ENCODE measurements at places on chromosomes 2 and 18.

- DNase-seq = peak; percentile 60
Measured at GRCh38 chr2:24986372-24986771, 14.6 kb upstream of the DNAJC27 start.

DNA sequence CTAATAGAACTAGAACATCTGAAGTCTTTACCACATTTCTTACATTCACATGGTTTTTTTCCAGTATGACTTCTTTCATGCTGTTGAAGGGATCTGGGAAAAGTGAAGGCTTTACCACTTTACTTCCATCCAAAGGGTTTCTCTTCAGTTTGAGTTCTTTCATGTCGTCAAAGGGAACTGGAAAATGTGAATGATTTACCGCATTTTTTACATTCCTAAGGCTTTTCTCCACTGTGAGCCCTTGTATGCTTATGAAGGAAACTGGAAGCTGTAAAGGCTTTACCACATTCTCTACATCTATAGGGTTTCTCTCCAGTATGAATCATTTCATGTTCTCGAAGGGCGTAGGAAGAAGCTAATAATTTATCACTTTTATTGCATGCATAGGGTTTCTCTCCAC lies 46.7 kb downstream of the NBEAL1 start:
- no peak for DNase-seq

GRCh38 chr18:7561909-7562460 lies 5.1 kb upstream of the PTPRM start:
- no peak for DNase-seq

DNA sequence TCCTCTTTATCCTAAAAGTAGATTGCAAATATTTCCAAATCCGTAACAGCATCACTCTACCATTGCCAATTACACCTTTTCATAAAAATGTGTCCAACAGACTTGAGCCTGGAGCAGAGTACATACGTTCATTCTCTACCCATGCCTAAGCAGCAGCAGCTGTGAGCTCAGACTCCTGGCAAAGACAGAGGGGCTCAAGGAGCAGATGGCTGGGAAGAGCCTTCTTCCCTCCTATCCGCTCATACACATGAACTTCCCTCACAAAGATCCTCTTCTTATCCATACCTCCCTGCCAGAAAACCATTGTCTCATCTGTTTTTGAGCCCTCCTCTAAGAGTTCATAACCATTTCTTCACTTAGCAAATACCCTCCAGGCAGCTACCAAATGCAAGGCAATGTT lies 164.3 kb upstream of the ARL4C start:
- DNase-seq = no peak

GRCh38 chr2:150159300-150159699 lies 328.2 kb downstream of the RND3 start:
- no peak for DNase-seq

DNA sequence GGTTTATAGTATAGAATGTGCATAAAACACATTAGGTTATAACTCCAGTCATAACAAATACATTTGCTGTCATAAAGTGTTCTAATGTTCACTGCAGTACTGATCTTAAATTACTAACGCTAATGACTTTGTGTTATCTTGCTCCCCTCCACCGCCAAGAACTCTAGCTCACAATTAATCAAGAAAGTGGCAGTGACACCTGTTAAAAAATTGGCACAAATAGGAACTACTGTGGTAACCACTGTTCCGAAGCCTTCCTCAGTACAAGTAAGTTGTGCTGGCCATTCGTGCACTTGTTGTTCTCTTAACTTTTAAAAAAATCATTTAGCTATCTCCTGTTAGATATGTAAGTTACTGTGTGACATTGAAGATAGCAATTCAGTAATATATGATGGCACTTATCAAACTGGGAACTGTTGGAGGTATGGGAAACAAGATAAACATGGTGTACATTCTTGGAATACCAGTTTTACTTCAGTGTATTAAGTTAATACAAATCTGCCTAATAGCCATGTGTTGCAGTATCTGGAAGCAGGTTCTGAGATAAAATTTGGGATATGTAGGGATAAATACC lies 41.2 kb downstream of the TAF4B start:
- DNase-seq = no peak

- no peak for DNase-seq
Measured at GRCh38 chr2:235623111-235623510, 129.3 kb downstream of the AGAP1 start.
